Memory B cell (primary cell): ENCODE measurements at places on chromosomes 13 and 19.

GRCh38 chr19:35641515-35642151 lies at the start of gene ETV2:
ETV2 (plus strand) TSS chr19:35641745; CDS start chr19:35642461, 716 bp downstream.
- no peak for DNase-seq

DNA sequence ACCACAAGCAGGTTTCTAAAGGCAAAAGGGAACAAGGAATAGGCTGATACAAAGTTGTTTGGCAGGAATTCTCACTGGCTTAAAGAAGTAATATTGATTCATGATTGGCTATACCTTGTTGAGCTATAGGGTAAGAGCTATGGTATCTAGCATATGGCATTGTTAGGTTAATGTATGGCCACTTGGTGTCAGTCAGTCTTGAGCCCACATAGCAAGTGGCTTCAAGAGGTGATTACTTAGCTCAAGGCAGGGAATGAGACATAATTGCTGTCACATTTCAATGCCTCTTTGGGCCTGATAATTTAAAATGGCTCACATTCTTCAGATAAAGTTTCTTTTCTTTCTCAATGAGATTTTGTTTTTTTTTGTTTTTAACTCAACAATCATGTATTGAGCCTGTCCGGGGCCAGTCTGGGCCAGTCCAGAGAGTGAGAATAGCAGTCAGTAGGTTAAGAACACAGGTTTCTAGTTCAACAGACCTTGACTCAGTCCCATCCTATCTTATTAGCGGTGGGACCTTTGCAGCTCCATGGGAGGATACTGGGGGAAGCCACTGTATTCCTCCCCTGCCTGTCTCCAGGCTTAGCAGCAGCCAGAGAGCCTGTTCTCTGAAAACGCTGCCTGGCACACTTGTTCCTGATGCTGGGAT lies 45.8 kb upstream of the RCBTB2 start:
- no peak for DNase-seq

GRCh38 chr13:49219647-49220035 lies 497 bp upstream of the MLNR start:
- no peak for DNase-seq

DNA sequence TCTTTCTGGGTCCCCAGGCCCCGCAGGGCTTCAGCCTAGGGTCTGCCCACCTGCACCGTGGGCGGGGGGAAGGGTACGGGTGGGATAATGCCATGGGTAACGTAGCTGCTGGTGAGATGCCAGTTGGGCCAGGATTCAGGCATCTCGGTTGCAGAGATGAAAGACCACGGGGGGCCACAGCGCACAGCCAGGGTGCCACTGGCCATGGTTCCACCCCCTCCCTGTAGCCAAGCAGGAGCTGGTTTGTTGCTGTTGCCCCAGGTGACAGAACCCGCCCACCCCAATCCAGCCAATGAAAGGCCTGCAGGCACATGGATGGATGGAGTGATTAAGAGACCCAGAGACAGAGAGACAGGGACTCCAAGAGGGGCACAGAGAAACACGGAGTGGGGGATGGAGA lies 1.0 kb upstream of the CGB7 start:
- no peak for DNase-seq

DNA sequence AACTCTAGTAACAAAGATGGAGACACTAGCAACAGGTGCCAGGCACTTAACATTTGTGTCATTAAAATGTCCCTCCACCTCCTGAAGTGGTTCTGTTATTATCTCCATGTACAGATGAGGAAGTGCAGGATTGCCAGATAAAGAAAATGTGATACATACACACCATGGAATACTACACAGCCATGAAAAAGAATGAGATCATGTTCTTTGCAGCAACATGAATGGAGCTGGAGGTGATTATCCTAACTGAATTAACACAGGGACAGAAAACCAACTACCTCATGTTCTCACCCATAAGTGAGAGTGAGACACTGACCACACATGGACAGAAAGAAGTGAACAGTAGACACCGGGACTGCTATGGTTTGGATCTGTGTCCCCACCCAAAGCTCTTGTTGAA lies 60.5 kb downstream of the ZNF557 start:
- no peak for DNase-seq

DNA sequence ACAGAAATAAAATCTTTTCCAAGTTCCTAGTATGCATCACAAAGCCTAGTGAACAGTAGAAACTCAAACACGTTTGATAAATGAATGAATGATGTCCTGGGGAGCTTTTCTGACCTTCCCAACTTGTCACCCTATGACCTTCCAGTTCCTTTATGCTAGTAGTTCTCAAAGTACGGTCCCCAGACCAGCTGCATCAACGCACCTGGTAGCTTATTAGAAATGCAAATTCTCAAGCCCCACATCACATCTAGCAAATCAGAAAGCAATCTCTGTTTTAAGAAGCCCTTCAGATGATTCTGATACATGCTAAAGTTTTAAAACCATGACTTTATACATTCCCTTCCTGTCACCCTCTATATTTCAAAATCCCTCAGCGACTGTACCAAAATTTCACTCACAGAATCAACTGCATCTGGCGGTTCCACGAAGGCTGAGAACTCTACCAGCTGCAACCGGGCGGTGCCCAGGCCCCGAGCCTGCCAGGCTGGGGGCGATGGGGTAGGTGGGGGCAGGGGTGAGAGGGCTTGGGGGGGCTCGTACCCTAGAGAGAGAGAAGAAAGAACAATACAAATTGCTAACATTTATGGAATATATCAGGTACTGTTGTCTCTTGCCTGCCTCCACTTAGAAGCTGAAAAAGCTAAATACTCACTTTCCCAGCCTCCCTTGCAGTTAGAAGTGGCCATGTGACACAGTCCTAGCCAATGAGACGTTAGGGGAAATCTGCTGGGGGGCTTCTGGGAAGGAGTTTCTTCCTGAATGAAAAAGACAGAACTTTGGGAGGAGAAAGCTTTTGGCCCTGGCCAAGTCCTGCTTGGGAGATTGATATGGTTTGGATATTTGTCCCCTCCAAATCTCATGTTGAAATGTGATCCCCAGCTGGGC lies 13.3 kb downstream of the CD37 start:
- no peak for DNase-seq
